Sigmoid colon (tissue), 7 donors: ENCODE measurements at places on chromosomes 4 and X.

DNA sequence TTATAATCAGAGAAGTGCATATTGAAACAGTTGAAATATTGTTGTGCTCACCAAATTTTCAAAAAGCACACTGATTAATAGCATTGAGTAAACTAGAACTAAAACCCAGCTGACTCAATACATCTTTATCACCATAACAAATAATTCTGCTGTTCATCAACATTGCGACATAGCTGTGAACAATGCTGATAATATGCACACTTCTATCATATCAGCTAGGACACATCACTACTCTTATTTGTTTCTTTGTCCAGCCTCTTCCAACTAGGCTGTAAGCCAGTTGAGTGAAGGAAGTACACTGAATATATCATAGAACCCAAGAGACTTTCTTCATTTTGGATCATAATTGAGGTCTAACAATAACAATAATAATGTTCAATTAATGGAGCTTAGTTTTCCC, 349.7 kb downstream of the IQCM start:
- H3K4me3 ChIP-seq = no peak overlapping the region
- no peaks in the 10 kb centered on the region for H3K4me1 ChIP-seq
- no peak for DNase-seq
- no peak overlapping the region for H3K27ac ChIP-seq
- H3K27me3 ChIP-seq = no peaks in the 10 kb centered on the region

DNA sequence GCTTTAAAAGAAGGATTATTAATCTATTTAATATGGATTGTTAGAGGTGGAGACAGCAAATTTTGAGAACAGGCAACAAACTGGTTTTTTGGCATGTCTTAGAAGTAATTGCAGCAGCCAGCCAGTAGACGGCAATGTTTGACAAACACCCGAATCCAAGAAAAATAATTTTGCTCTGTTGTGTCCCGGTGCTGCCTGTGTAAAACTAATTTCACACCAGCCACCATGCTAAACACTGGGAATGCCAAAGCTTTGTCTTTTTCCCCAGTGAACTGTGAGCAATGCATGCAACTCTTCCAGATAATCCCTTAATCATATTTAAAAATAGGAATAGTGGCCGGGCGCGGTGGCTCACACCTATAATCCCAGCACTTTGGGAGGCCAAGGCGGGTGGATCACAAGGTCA, 25.9 kb downstream of the SMIM31 start:
- DNase-seq = no peak
- H3K4me1 ChIP-seq = no peaks in the 10 kb centered on the region
- no peaks in the 10 kb centered on the region for H3K27me3 ChIP-seq
- no peaks in the 10 kb centered on the region for H3K36me3 ChIP-seq

- no peak overlapping the region for H3K27ac ChIP-seq
- no peaks in the 10 kb centered on the region for H3K36me3 ChIP-seq
- no peaks in the 10 kb centered on the region for H3K27me3 ChIP-seq
- DNase-seq = no peak
- H3K4me1 ChIP-seq = no peaks in the 10 kb centered on the region
These were observed 116.4 kb upstream of the PUDP start for GRCh38 chrX:7264399-7264798.

- H3K4me3 ChIP-seq = no peak overlapping the region
- no peaks in the 10 kb centered on the region for H3K4me1 ChIP-seq
- no peak for DNase-seq
- no peaks in the 10 kb centered on the region for H3K36me3 ChIP-seq
These were observed 225.4 kb downstream of the PCDH7 start for GRCh38 chr4:30945586-30945985.

GRCh38 chr4:6681191-6681590, 12.5 kb upstream of the S100P start:
- no peaks in the 10 kb centered on the region for H3K4me1 ChIP-seq
- H3K4me3 ChIP-seq = no peak overlapping the region
- H3K27ac ChIP-seq = no peak overlapping the region
